ENCODE measurements at places on chromosomes 7 and 10. TPM values are rescaled to one million over a fixed set of nuclear protein-coding genes. Genes with fewer than 3 reads are reported as not detected.

CACNA2D1 gene
- not detected for total RNA-seq

PIK3AP1 gene
- 6.6 TPM for total RNA-seq

EVX1 gene
- total RNA-seq = not detected

ELAPOR2 gene
- total RNA-seq = 3.0 TPM

MOGAT3 gene
- total RNA-seq = not detected

ADARB2 gene
- total RNA-seq = not detected

SAMD9 gene
- 35.7 TPM for total RNA-seq

TACC2 gene
- not detected for total RNA-seq

WDR37 gene
- 23.8 TPM for total RNA-seq

TMEM236 gene
- total RNA-seq = 0.37 TPM

NPSR1 gene
- total RNA-seq = not detected

GARIN1A gene
- total RNA-seq = 1.8 TPM

GPC2 gene
- total RNA-seq = 2.8 TPM

LRRC18 gene
- not detected for total RNA-seq

- ATAC-seq = no peak
Measured at GRCh38 chr10:24446739-24447138, 237.8 kb downstream of the KIAA1217 start.

DNA sequence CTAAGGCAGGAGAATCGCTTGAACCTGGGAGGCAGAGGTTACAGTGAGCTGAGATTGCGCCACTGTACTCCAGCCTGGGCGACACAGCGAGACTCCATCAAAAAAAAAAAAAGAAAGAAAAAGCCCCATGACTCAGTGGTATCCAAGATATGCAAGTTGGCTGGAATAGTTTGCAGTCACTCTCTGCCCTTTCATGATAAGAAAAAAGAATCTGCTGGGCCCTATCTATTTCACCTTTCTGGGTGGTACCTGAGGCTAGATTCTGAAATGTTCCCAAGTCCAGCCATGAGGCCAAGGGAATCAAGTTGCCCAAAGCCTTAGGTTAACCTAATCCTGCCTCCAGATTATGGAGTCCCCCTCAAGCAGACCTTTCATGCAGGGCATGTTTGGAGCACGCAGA is 24.3 kb downstream of the NKX2-3 start:
- no peak for ATAC-seq

GRCh38 chr10:106919871-106920282 is 244.6 kb downstream of the SORCS1 start:
- no peak for ATAC-seq

GRCh38 chr7:143126146-143126545 is 5.7 kb upstream of the PIP start:
- ATAC-seq = no peak

- no peak for ATAC-seq
Measured at GRCh38 chr7:101912716-101913110, 95.3 kb downstream of the CUX1 start.

GRCh38 chr10:69464801-69465401 is 13.6 kb downstream of the TSPAN15 start:
- ATAC-seq = peak; percentile 77

DNA sequence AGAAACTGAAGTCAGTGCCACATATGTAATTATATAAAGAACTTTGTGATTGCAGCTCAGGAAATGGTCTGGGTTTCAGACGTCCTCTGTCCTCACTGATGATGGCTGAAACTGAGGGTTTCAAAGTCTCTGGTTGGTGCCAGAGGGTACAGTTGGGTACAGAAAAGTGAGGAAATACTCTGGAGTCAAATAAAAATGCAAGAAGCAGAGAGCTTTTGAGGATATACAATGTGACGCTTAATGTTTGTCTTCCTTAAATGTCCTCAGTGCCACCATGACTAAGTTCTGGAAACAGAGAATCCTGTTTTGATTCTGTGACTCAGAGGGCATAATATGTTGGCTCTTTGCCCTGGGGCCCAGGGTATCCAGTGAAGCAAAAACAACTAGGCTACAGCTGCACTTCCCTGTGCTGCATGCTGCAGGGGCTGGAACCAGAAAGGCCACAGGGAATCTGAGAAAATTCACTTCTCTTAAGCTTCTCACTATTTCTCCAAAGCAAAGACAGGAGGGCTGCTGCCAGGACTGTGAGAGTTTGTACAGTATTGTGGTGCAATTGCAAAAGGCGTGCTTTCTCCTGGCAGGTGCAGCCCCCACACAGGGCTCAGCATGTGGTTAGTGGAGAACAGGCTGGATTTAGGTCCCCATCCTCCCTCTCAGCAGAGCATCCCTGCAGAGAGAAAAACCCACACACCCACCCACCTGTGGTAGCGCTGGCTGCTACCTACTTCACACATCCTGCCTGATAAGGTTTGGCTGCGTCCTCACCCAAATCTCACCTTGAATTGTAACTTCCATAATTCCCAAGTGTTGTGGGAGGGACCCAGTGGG is 169.5 kb upstream of the SVIL start:
- ATAC-seq = peak; percentile 89

DNA sequence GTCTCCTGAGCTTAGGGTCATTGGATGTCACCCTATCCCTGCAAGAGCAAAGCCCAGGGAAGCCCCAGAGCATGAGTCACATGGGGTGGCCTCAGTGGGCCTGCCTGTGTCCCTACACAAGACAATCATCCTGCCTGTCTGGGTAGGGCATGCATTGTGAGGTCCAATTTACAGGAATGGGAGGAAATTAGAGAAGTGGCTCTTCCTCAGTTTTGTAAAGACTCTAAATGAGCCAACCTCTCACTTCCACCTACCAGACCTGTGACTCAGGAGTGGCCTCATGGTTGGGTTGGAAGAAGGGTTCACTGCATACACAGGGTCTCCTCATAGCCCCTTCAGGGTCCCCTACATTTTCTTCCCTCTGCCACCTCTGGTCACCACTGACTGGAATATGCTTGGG is 43.6 kb upstream of the SMNDC1 start:
- no peak for ATAC-seq

- no peak for ATAC-seq
Measured at GRCh38 chr10:81280497-81281479, 594.2 kb upstream of the NRG3 start.

DNA sequence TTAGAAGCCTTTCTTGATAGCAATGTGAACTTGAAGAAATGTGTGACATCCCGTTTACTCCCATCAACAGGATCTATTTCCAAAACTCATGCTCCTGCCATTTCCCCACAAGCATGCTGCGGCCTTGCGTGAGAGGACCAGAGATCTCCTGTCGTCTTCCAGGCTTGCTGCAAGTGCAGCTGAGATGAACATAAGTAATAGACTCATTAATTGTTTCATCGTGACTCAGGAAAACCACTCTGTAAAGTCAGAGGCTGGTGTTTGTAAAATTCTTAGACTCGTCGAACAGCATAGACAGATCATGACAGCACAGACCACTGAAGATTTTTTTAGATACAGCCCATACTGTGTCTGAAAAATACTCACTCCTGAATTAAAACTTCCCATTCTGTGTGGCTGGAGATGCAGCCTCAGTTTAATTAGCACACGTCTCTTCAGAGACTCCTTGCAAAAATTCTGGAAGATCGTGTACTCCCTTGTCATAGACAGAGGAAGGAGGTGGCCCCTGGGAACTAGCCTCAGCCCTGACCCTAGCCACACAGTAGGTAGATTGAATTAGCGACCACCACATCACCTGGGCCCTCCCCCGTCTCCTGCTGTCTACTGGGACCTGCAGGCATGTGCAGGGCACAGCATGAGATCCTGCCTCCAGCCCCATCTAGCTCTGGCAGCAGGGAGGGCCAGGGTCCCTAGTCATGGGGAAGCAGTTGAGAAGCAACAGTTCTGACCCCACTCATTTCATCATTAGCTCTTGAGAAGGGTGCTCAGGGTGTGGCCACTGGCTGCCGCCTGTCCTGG is 226.0 kb downstream of the CELF2 start:
- ATAC-seq = peak; percentile 36

DNA sequence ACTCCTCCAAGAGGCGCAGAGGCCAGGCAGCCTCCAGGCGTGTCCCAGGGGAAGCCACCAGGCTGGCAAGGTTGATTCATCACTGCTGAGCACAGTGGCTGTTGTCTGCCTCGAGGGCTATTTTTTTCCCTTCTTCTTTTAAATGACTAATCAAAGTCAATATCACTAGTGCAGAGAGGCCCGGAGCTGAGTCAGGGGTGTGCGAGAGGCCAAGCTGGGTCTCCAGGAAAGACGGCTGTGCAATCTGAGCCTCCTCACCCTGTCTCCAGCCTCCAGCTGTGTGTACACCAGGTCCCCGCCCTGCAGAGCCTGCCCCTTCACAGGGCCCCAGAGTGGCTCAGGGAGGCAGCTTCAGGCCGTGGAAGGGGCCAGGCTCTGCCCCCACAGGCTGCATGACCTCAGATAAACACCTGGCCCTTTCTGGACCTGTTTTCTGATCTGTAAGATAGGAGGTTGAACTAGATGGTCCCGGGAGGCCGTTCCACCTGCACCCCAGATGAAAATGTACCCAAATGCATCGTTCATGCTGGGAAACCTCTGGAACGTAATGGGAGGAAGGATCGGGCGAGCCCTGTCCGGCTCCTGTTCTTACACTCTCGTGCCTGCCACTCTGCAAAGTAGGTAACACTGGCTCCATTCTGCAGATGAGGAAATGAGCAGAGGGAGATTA is 3.7 kb downstream of the STX1A start:
- ATAC-seq = peak; percentile 71

DNA sequence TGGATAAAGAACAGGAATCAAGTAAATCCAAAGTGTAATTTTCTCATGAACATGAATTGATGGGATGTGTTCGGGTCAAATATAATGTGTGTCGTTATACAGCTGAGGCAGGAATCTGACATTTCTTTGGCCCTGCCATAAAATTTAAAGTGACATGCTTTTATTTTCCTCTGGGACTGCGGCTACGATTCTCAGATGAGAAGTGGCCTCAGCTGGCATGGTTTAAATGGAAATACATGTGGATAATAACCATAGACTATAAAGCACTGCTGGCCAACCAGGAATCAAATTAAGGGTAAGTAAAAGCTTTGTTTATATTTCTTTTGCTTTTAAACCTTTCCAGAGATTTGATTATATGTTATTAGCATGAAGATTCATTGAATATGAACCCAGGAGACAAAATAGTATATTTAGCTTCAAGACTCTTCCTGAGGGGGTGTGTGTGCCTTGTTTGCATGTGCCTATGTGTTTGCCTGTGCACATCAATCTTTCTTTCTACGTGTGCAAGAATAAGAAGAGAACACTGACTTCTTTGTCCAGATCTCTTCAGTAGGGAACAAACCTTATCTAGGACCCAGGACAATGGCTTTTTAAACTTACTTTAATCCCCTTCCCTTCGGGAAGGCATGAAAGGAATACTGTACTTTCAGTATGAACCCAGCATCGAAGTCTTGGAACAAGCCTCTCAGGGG is 629.0 kb upstream of the PFKP start:
- no peak for ATAC-seq

DNA sequence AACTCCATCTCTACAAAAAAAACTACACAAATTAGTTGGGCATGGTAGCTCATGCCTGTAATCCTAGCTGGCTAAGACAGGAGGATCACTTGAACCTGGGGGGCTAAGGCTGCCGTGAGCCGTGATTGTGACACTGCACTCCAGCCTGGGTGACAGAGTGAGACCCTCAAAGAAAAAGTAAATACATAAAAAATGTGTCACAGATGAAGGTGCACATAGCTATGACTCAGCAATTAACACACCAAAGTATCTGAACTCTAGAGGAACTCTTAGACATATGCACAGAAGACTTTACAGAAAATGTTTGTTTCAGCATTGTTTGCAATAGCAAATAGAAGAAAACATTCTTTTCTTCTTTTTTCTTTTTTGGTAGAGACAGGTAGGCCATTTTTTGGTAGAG is 8.3 kb downstream of the C10orf62 start:
- no peak for ATAC-seq

- no peak for ATAC-seq
Measured at GRCh38 chr10:123998197-123999141, 94.9 kb downstream of the CHST15 start.

GRCh38 chr10:48494073-48494472 is 110.8 kb downstream of the ARHGAP22 start:
- no peak for ATAC-seq

DNA sequence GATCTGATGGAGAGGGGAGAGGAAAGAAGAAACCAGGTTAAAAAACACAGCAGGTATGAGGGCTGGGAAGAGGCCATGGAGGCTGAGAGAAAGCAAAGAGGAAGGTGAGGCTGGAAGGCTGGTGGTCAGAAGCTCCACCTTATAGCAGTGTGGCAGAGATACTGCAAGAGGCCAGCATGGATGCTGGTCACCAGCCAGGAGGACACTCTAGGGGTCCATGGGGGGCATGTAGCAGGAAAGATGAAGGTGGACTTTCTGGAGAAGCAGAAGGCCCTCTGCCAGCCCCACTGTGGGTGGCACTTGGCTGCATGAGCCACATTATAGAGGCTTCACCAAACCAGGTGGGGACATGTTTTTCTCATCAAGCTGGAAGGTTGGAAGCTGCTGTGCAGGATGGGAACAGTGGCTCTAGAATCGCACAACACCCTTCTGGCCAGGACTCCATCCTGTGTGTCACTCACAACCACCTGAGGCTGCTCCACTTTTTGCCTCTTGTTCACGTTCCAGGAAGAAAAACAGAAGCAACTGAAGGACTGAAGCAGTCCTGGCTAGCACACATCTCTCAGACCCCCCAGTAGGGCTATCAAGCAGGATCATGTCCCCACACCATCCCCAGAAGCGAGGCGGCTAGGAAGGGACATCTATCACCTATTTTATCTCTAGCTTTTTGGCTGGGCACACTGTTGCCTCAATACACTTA is 587.5 kb upstream of the MGMT start:
- ATAC-seq = no peak

DNA sequence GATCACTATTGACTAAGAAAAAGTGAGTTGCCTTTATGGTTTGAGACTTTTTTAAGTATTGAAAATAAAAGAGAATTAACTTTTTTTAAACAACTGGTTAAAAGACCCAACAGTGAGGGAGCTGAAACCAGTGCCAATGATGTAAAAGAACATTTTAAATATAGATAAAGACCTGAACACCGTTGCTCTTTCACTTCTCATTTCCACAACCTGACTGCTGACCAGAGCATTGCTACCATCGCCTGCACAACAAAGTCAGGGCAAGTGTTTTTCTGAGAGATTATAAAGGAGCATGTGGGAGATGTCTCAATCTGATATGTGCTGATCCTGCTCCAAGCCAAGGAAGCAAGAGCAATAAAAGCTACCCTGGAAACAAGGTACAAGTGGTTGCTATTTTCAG is 34.7 kb downstream of the IMMP2L start:
- ATAC-seq = no peak

GRCh38 chr10:7560519-7560918 is 106.2 kb downstream of the ITIH5 start:
- no peak for ATAC-seq

- no peak for ATAC-seq
Measured at GRCh38 chr10:31739711-31740110, 188.9 kb downstream of the ARHGAP12 start.

DNA sequence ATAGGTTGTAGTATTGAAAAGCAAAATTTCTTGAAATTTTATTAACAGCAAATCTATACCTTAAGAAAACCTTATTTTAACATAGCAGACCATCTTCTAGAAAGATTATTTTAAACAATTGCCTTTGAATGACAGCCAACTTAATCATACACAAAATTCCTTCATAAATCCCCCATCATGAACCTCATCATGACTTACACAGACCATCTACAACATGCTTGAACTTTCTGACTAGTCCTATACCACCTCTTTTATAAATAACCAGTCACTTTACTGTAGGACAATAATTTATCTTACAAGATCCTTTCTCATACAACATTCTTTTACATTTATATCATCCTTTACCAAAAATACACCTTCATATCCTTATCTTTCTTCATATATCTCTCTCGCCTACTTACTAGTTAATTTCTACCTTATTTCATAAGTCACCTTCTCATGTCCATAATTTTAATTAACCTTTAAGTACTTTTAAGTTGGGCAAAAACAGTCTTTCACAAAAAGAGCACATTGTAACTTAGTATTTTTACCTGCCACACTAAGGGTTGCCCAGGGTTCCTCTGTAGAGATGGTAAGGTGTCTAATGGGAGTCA is 16.6 kb upstream of the PTN start:
- no peak for ATAC-seq
